ENCODE measurements at places on chromosomes 3 and 15. TPM values are rescaled to one million over a fixed set of nuclear protein-coding genes. Genes with fewer than 3 reads are reported as not detected.

Gene CCDC39
- 0.62 TPM for total RNA-seq

Gene SYNPR
- 56.5 TPM for total RNA-seq

Gene LTK
- not detected for total RNA-seq

- no peak for DNase-seq
Measured at GRCh38 chr3:135844386-135844785, 121.1 kb upstream of the PPP2R3A start.

DNA sequence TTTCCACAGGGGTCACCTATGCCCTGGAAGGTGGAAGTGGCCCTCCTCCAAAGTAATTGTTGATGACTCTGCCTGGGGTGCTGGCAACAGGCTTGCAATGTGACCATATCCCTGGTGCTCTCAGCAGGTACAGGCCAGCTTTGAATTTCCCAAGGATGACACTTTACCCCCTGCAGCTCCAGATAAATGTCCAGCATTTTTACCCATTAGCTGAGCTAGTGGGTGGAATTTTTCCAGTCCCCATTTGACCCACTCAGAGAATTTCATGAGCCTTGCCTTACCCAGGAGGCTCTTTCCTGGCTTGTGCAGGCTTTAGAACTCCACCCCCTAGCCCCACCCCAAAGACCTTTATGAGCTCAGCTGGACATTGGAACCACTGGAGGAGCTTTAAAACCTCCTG, 77.6 kb downstream of the ST8SIA2 start:
- no peak for DNase-seq
